ENCODE measurements at places on chromosomes 2 and 18. TPM values are rescaled to one million over a fixed set of nuclear protein-coding genes. Genes with fewer than 3 reads are reported as not detected.

Gene MYCN
- 3.9 TPM for total RNA-seq

GRCh38 chr2:166972002-166972401 lies 83.7 kb downstream of the XIRP2 start:
- H3K27me3 ChIP-seq: no peaks in the 10 kb centered on the region
- no peak for DNase-seq
- H3K36me3 ChIP-seq: no peaks in the 10 kb centered on the region
- H3K4me1 ChIP-seq: no peaks in the 10 kb centered on the region
- H3K4me3 ChIP-seq: no peak overlapping the region
- no peak overlapping the region for H3K27ac ChIP-seq

- no peaks in the 10 kb centered on the region for H3K4me1 ChIP-seq
- no peak for DNase-seq
- no peak overlapping the region for H3K27ac ChIP-seq
- no peaks in the 10 kb centered on the region for H3K27me3 ChIP-seq
- H3K36me3 ChIP-seq: no peaks in the 10 kb centered on the region
These were observed 25.5 kb upstream of the TUBB6 start for GRCh38 chr18:12282442-12283039.

- no peaks in the 10 kb centered on the region for H3K4me1 ChIP-seq
- no peaks in the 10 kb centered on the region for H3K27me3 ChIP-seq
- peak overlapping the region; percentile 69 for H3K27ac ChIP-seq
These were observed 6.0 kb downstream of the RPIA start for GRCh38 chr2:88697370-88698026.

- H3K27me3 ChIP-seq: no peaks in the 10 kb centered on the region
- no peaks in the 10 kb centered on the region for H3K36me3 ChIP-seq
- no peaks in the 10 kb centered on the region for H3K4me1 ChIP-seq
- H3K4me3 ChIP-seq: no peak overlapping the region
These were observed 84.6 kb upstream of the RFX8 start for GRCh38 chr2:101559551-101559950.

DNA sequence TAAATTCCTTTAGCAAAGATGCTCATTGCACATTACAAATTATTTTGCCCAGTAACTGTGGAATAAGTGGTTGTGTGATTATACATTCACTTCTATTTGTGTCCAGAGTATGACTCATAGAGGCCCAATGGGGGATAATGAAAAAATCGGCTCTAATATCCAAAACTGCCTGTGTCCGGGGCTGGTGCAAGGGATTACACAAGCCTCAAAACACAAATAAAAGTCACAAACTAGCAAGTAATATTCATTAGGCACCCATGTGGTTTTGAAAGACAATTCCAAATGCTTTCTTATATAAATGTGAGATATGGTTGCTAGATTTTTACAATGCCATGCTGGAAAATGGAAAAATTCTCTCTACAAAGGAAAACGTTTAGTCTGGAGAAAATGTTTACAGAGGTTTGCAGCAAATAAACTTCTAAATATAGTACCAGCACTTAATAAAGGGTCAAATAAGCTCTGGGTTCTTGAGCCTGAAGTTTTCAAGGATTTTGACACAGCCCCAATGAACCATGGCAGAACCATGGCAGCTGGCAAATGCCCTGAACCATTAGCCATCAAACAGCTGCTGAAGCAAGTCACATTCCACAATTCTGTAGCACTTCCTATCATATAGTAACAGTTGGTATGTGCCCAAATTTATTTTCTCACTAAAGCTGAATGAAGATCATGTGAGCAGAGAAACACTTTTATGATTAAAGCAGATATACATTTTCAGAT lies 40.5 kb downstream of the IRS1 start:
- H3K27me3 ChIP-seq: no peaks in the 10 kb centered on the region
- H3K27ac ChIP-seq: peak overlapping the region; percentile 31
- no peak overlapping the region for H3K4me3 ChIP-seq
- no peak for DNase-seq
- no peaks in the 10 kb centered on the region for H3K4me1 ChIP-seq

Gene OTOF
- 0.83 TPM for total RNA-seq

- H3K27me3 ChIP-seq: no peaks in the 10 kb centered on the region
- H3K4me1 ChIP-seq: no peaks in the 10 kb centered on the region
- H3K36me3 ChIP-seq: no peaks in the 10 kb centered on the region
- no peak overlapping the region for H3K27ac ChIP-seq
These were observed 9.9 kb downstream of the BMP10 start for GRCh38 chr2:68861330-68861729.

Gene EPAS1
- 114 TPM for total RNA-seq

DNA sequence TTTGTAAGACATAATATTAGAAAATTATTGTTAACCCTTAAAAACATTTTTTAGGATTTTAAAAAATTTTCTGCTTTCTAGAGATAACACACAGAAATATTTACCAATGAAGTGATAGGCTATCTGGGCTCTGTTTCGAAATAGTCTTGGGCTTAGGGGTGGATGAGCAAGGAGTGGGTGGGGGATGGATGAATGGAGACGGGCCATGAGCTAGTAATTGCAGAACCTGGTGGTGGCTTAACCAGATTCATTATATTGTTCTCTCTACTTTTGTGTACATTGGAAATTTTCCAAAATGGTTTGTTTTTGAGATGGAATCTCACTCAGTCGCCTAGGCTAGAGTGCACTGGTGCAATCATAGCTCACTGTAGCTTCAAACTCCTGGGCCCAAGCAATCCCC lies 89.6 kb downstream of the TCF7L1 start:
- no peak for DNase-seq
- no peak overlapping the region for H3K27ac ChIP-seq
- no peaks in the 10 kb centered on the region for H3K4me1 ChIP-seq
- H3K27me3 ChIP-seq: no peaks in the 10 kb centered on the region

DNA sequence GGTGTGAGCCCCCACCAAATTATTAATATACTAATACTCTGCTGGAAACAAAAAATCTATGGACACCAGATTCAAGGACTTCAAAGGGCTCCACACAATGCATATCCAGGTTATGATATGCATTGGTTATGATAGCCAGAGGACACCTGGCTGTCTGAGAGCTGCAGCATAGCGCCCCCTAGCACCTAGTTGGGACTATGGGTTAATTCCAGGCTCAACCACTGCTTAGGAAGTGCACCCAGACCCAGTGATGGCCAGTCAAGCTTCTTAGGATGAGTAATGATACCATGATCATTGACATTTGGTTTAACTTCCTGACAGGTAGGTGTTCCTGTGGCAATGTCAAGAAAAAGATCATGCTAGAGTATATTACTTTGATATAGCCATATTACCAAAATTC lies 3.8 kb upstream of the FRZB start:
- DNase-seq: no peak
- H3K27ac ChIP-seq: no peak overlapping the region
- no peaks in the 10 kb centered on the region for H3K36me3 ChIP-seq
- H3K4me3 ChIP-seq: no peak overlapping the region
- no peaks in the 10 kb centered on the region for H3K4me1 ChIP-seq

DNA sequence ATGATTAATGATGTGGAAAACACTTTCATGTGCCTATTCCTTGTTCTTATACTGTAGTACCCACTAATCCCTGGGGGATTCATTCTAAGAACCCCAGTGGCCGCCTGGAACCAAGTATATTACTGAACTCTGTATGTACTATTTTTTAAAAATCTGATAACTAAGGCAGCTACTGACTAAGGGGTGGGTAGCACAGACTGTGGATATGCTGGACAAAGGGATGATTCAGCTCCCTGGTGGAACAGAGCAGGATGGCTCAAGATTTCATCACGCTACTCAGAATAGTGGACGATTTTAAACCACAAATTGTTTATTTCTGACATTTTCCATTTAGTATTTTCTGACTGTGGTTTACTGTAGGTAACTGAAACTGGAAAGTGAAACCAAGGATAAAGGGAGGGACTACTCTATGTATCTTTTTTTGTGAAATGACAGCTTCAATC lies 41.8 kb upstream of the CDC42EP3 start:
- no peaks in the 10 kb centered on the region for H3K27me3 ChIP-seq
- H3K36me3 ChIP-seq: no peaks in the 10 kb centered on the region
- no peak overlapping the region for H3K4me3 ChIP-seq
- H3K27ac ChIP-seq: no peak overlapping the region
- no peaks in the 10 kb centered on the region for H3K4me1 ChIP-seq
- DNase-seq: no peak

Gene TIMM21
- total RNA-seq: 23.1 TPM

DNA sequence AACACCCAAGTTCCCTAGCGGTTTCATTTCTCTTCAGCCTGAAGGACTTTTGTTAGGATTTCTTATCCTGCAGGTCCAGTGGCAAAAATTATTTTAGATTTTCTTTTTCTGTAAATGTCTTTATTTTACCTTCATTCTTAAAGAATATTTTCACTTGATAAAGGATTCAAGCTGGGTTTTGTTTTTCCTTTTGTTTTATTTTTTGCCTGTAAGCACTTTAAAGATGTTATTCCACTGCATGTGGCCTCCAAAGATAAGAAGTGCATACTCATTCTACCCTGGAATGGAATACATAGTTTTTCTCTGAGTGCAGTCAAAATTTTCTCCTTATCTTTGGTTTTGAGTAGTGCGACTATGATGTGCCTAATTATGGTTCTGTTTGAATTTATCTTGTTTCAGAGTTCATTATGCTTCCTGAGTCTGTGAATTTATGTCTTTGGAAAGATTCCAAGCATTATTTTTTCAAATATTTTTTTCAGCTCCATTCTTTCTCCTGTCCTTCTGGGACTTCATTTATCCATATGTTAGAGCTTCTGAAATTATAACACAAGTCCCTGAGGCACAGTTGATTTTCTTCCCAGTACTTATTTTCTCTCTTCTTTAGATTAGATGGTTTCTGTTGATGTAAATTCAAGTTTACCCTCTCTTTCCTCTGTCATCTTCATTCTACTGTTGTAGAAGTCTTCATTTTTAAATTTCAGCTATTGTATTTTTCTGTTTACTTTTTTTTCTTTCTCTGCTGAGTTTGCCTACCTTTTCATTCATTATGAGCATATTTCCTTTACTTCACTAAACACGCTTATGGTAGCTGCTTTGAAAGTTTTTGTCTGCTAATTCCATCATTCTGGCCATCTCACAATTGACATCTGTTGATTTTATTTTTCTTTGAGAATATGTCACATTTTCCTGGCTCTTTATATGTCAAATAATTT lies 69.6 kb downstream of the MAPRE2 start:
- H3K36me3 ChIP-seq: no peaks in the 10 kb centered on the region
- no peak overlapping the region for H3K4me3 ChIP-seq
- DNase-seq: no peak
- no peak overlapping the region for H3K27ac ChIP-seq
- no peaks in the 10 kb centered on the region for H3K27me3 ChIP-seq

DNA sequence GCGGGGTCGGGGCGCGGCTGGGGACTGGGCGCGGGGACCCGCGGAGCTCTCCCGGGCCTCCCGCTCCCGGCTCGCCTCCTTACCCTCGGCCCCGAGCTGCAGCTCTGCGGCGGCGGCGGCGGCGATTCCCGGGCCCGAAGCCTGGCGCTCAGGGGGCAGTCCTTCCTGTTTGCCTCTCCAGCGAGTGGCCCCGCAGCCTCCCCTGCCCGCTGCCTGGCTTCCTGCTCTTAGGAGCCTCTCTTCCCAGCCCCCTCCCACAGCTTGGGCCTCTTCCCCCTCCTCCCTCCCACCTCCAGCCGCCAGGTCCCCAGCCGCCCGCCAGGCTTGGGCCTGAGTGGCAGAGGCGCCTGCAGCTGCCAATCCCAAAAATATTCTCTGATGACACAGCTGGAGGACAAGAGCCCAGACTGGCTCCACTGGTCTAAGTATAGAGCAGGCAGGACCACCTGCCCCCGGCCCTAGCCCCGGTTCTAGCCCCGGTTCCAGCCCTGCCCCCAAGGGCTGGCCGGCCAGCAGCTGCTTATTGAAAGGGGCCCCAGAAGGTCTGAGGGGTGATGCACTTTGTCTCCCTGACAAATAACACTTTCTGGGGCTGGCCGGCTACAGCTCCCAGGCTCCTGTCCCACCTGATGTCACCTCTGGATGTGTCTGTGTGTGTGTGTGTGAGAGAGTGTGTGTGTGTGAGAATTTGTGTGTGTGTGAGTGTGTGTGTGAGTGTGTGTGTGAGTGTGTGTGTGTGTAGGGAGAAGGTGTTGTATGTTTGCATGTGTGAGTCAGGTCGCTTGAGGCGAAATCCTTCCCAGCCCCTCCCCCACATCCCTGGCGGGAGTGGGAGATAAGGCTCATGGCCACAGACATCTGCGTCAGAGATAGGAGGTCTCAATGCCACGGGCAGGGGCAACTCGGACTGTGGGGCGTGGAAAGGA lies at the start of gene OBSL1:
OBSL1 (minus strand) TSS at position 229 of the 926 bp plus-strand sequence. CDS start 307 bp downstream, outside the sequence.
- no peaks in the 10 kb centered on the region for H3K27me3 ChIP-seq
- no peaks in the 10 kb centered on the region for H3K4me1 ChIP-seq
- peak within 1 kb of the TSS; percentile 64 for H3K4me3 ChIP-seq
- no peaks in the 10 kb centered on the region for H3K36me3 ChIP-seq
- DNase-seq: peak; percentile 60

- H3K27ac ChIP-seq: no peak overlapping the region
- H3K4me1 ChIP-seq: no peaks in the 10 kb centered on the region
- no peaks in the 10 kb centered on the region for H3K27me3 ChIP-seq
- no peak overlapping the region for H3K4me3 ChIP-seq
- H3K36me3 ChIP-seq: no peaks in the 10 kb centered on the region
These were observed 114.7 kb downstream of the RTP5 start for GRCh38 chr2:241984271-241984655.

- no peak for DNase-seq
- no peak overlapping the region for H3K4me3 ChIP-seq
- no peaks in the 10 kb centered on the region for H3K36me3 ChIP-seq
- H3K27ac ChIP-seq: peak overlapping the region; percentile 28
These were observed 137.2 kb upstream of the CXCR4 start for GRCh38 chr2:136255127-136255526.

GRCh38 chr2:108079736-108080135 lies 93.4 kb downstream of the SLC5A7 start:
- H3K4me1 ChIP-seq: no peaks in the 10 kb centered on the region
- no peak overlapping the region for H3K4me3 ChIP-seq
- no peak for DNase-seq
- H3K27me3 ChIP-seq: no peaks in the 10 kb centered on the region
- no peaks in the 10 kb centered on the region for H3K36me3 ChIP-seq

DNA sequence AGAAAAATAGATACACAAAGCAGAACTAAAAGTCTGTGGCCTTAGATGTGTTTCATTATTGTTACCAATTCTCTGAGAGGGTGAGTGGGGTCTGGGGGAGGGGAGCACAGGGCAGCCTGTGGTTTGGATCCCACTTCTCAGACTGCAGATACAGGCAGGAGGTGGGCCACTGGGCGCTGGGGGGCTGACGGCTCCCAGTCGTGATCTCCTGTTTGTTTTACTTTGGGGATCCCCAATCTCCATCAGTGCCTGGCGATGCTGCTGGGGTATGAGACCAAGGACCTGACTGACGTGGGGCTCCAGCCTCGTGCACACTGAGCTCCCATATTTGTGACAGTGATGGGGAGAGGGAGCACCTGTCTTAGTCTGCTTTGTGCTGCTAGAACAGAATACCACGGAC lies 54.9 kb downstream of the EDAR start:
- H3K4me3 ChIP-seq: no peak overlapping the region
- peak; percentile 32 for DNase-seq
- H3K4me1 ChIP-seq: peaks cover 16% of the 10 kb centered on the region
- no peaks in the 10 kb centered on the region for H3K27me3 ChIP-seq
- H3K27ac ChIP-seq: no peak overlapping the region

DNA sequence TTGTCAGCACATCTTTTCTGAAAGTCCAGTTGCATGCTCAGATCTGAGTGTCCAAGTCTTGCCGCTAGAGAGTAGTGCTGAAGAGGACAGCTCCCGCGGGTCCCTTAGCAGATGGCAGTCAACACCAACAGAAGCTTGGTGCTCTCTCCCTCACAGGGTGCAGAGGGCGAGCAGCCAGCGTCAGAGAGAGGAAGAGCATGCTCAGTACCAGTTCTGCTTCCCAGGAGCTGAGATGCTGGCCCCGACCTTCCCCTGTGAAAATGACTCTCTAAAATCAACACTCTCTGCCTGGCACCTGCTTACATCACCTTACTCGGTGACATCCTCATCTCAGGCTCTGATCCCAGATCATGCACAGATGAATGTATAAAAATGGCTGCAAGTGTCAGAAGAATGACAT lies 86.0 kb upstream of the TWIST2 start:
- H3K27ac ChIP-seq: no peak overlapping the region
- no peak for DNase-seq
- H3K27me3 ChIP-seq: no peaks in the 10 kb centered on the region

Data from Peyer's patch (tissue), 4 donors.